ENCODE measurements at places on chromosomes 11 and 22.

DNA sequence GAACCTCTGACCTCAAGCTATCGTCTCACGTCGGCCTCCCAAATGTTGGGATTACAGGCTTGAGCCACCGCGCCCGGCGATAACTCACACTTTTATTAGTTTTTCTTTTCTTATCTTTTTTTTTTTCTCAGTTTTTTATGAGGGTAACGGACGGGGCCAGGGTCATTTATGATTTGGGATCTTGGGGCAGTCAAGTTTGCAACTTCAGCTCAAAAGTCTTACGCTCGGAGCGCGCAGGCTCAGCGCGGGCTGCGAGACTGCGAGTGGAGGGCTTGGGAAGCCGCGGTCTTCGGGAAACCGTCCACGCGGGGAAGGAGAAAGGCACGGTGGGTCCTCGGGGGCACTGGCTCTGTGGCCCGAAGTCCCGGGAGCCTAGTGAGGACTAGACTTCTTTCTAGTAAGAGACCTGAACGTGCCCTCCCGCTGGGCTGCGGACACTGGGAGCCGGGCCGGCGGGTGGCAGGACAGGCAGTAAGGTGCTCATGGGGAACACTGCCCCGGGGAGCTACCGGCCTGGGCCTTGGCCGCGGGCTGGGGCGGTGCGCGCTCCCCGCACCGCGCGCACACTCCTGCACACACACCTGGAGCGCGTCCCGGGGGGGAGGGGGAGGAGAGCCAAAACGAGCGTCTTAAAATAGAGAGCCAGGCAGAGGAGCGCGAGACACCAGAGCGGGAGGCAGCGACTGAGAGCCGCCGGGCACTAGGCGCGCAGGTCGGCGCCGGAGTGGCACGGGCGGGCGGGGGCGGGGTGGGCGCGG, 476 bp upstream of the BARX2 start:
- DNase-seq: no peak

DNA sequence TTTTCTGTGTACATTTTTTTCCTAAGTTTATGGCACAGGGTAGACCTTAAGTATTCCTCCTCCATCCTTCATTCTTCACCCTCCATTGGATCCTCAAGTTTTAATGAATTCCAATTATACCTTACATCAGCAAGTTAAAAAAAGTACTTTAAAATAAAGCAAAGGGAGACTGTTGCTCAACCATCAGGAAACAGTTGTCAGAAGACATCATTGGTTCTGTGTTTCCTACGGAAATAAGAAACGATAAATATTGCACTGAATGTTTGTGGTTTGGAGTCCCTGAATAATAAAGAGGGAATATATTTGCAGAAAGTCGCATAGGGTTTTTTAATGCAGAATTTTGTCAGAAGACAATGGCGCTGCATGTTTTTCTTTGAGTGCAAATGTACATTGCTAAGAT, 28.1 kb upstream of the LDHA start:
- no peak for DNase-seq

GRCh38 chr11:132451942-132452601, 1080.2 kb downstream of the OPCML start:
- DNase-seq: no peak

- DNase-seq: no peak
These were observed 72.6 kb downstream of the NCAPD3 start for GRCh38 chr11:134151083-134151747.

GRCh38 chr22:38467904-38468442, at the start of gene KDELR3:
TSS of gene KDELR3 (plus strand) at chr22:38468096. CDS start at chr22:38468234, 138 bp downstream.
- DNase-seq: peak; percentile 24

DNA sequence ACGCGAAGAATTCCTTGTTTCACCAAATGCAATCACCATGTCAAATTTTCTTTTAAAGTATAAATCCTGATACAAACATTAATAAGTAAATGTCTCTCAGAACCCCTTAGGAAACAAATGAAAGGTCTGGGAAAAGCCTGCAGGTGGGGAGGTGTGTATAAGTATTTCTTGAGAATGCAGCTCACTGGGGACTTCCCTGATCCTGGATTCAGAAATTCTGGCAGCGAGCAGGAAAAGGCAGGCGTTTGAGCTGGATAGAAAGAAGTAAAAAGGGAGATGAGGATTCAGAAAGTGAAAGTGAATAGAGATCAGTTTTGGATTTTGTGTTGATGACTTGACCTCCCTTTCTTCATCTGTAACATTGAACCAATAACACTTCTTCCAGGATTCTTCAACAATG, 68.3 kb upstream of the CTSC start:
- DNase-seq: no peak

DNA sequence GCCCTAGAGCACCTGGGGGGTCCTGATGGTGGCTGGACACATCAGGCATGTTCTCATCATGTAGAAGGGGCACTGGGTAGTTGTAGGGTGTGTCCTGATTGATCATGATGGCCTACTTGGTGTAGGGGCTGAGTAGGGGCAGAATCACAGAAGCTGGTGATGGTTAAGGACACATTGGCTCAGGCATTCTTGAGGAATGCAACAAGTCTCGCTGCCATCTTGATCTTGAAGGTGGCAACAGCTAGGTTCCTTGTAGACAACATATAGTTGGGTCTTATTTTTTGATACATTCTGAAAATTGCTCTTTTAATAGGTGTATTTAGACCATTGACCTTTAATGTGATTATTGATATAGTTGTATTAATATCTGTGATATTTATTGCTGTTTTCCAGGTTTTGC, 28.1 kb downstream of the PPP6R3 start:
- DNase-seq: no peak

- DNase-seq: no peak
These were observed 978 bp downstream of the FLI1 start for GRCh38 chr11:128694618-128695481.

- DNase-seq: no peak
These were observed 47.7 kb downstream of the AMOTL1 start for GRCh38 chr11:94815705-94816344.

- DNase-seq: no peak
These were observed 163.4 kb upstream of the NCAM1 start for GRCh38 chr11:112797648-112798293.

DNA sequence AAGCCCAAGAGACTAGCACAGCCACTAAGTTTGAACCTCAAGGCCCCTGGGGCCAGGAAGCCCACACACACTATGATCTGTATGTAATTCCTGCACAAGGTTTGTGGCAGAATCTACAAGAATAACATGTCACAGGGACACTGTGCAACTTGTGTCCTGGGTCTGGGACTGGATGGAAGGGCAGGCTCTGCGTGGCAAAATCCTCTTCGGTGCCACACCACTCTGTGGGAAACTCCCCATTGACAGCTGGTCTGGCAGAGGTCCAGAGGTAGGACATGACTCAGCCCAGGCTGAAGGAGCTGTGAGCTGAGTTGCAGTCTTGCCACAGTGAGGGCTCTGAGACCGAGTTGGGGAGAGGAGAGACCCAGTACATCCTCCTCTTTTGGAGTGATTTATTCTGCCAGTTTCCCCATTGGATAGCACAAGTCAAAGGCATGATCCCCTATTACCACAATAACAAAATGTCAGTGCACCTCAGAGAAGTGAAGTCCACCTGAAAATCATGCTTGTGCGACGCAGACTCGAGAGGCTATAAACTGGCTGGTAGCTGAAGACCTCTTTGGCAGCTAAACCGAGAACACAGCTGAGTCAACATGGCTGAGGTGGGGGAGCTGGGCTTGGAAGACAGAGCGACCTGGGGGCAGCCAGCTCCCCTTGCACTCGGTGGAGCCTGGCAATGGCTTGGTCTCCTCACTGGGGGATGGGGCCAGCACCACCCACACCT, 23.3 kb upstream of the SERPIND1 start:
- DNase-seq: no peak

GRCh38 chr11:91730057-91730456, 494.6 kb upstream of the FAT3 start:
- no peak for DNase-seq

- no peak for DNase-seq
These were observed 836.2 kb downstream of the DLG2 start for GRCh38 chr11:84790849-84791427.

DNA sequence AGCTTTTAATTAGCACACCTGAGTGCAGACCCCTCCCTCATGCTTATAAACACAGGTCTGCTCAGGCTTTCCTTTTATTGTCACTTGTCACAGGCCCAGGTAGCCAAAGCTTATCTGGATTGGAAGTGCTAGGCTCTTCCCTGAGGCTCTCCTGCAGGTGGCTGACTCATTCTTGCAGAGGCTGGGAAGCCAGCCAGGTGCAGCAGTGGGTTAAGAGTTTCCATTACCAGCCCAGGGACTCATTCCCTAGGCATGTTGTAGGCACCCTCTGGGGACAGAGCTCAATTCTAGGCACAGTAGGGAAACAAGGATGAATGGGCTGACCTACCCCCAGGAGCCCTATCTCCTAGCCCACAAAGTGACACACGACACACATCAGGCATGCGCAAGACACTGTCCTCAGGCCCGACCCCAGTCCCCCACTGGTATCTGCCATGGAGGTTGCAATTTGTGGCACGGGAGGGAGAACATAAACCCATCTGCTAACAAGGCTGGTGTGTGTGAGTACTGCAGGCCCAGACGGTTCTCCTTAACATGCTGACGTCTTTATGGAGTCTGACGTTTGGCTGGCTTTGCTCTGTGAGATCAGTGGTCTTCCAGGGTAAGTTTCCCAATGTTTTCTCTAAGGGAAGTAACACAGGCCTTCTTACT, 94.2 kb downstream of the ABTB2 start:
- DNase-seq: no peak

DNA sequence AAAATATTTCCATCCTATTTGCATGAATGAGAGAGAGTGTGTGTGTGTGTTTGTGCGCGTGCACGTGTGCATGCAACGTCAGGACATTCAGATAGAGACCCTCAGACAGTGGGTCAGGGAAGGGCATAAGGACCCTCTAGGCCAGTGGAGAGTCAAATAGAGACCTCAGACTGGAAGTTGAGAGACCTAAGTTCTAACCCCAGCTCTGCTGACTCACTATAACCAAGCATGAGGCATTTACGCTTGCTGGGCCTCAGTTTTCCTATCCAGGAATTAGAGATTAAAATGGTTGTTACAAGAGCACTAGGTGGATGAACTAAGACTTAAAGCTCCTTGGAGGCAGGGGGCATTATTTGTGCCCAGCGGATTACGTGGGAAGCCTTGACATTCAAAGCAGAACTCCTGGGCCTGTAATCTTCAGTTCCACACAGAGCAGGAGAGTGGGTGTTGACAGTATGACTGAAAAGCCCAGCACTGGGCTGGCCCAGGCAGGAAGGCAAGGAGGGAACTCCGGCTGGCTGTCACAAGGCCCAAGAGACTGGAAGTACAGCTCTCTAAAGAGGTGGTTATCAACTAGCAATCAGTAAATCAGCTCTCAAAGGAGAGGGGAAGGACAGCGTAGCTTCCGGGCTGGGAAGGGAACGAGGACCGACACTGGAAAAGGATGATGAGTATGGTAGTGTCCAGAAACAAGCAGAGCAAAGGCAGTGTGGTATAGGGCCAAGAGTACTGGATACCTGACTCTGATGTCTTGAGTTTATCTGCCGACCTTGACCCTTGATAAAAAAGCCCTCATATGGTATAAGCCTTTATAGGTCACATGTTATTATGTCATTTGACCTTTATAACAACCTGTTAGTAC, 9.2 kb downstream of the RHOG start:
- DNase-seq: no peak

- DNase-seq: no peak
These were observed 26.9 kb downstream of the HIRA start for GRCh38 chr22:19404676-19405075.

- no peak for DNase-seq
These were observed 241.4 kb downstream of the BRD1 start for GRCh38 chr22:49586244-49586748.

GRCh38 chr22:37418627-37419369, 8.5 kb downstream of the ELFN2 start:
- no peak for DNase-seq

DNA sequence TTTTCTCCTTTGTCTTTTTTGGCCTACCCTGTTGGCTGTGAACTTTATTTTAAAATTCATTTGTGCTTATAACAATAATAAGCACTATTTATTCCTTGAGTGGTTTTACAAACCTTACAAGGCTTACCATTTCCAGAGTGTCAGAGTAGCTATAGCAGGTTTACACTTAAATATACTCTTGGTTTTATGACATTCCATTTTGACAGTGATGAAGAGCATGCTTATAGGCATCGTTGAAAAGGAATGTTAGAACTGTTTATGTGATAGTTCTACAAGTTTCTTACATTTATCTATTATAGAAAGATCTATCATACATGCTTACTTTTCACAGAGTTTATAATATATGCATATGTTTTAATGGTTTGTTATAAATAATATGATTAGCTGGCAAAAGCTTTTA, 84.1 kb downstream of the PDE3B start:
- DNase-seq: no peak

GRCh38 chr11:72406540-72407527, 27.5 kb downstream of the CLPB start:
- no peak for DNase-seq

DNA sequence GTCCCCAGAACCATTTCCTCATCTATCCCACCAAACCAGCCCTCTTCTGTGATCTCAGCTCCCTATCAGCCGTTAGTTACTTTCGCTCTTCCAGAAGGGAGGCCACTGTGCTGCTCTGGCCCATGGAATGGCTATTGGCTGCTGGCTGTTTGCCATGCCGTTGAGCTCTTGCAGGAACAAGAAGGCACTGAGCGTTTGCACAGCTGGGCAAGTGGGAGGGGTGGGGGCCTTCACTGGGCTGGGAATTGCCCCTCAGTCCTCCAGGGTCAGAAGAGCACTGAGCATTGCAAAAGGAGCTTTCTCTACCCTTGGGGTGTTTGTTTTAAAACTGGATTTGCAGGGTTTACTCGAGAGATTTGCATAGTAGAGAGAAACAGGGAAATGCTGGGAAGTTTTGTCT, 129.0 kb upstream of the PARVA start:
- no peak for DNase-seq

Measured in T-helper 1 cell (primary cell).